Right renal cortex interstitium (tissue), 3 donors: ENCODE measurements at places on chromosomes 5 and 9.

GRCh38 chr9:101014566-101014965 is 14.0 kb upstream of the PLPPR1 start:
- no peak for DNase-seq

GRCh38 chr5:54612711-54613110 is 95.2 kb downstream of the SNX18 start:
- no peak for DNase-seq

DNA sequence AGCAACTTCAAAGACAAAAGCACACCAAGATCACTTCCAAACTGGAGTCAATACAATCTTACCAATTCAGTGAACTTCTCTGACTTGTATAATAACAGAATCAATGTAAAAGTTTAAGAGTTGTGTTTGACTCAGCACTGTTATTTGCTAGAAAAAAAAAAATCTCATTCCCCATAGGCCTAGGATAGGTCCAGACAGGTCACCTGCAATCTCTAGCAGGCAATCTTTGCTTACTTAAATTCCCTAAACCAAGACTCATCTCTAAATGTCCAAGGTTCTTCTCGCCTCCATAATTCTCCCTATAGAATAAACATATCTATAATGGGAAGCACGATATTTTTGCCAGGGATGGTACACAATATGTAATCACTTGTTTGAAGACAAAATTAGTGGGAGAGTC is 2.5 kb downstream of the FAM169A start:
- DNase-seq = no peak

GRCh38 chr9:124869466-124869985 is 7.6 kb downstream of the ARPC5L start:
- no peak for DNase-seq

DNA sequence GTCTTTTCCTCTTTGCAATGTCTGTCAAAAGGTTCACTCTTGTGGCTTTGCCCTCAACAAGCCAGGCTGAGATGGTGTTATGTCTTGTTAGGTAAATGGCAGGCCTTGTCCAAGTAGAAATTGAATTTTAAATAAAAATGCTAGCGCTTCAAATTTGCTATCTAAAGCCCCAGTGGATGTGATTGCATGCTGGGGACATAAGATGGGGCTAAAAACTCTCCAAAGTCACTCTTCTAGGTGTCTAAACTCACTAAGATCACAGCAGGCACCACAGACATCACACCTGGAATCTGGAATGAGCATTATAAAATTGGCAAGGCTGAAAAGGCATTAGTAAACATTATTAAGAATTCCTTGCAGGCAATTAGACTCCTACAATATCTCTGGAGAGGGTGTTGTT is 262.7 kb upstream of the CLINT1 start:
- no peak for DNase-seq

- DNase-seq = no peak
Observed at GRCh38 chr5:78719504-78720219, 71.1 kb upstream of the LHFPL2 start.

DNA sequence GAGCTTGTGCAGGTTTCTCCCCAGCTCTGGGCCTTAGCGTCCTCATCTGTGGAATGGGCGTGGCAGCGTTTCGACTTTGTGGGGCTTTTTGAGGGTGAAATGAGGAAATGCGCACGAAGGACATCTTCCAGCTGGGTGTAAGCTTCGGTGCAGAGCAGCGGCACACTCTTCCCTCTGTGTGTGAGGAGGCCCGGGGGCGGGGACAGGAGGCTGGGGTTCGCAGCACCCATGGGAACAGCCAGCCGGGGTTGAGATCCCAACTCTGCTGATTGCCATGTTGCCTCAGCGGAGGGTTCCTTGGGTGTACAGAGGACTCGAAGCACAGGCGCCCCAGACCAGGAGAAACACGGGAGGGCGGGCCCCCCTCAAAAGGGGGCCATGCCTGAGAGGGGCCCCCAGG is 265.6 kb downstream of the NSG2 start:
- no peak for DNase-seq

- no peak for DNase-seq
Observed at GRCh38 chr9:36036253-36036779, 397 bp upstream of the RECK start.

DNA sequence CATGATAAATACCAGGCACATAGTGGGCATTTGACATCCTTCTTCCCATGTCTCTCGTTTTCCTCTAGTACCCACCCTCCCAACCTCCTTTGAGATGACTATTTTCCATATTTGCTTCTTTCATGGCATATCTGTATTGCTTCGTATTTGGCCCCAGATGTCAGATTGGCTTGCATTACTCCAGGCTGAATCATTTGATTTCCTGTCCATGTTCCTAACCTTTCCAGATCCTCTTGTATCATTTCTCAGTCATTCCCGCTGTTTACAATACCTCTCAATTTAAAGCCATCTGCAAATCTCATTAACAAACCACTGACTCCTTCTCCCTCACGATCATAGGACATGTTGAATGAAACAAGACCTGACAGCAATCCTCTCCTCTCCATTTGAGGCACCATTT is 19.9 kb downstream of the MTX3 start:
- DNase-seq = no peak

GRCh38 chr9:106697750-106698502 is 165.0 kb upstream of the ZNF462 start:
- peak; percentile 38 for DNase-seq
